ENCODE measurements at places on chromosomes 6 and 20.

- no peak for DNase-seq
These were observed 54.9 kb upstream of the NT5E start for GRCh38 chr6:85394853-85395538.

DNA sequence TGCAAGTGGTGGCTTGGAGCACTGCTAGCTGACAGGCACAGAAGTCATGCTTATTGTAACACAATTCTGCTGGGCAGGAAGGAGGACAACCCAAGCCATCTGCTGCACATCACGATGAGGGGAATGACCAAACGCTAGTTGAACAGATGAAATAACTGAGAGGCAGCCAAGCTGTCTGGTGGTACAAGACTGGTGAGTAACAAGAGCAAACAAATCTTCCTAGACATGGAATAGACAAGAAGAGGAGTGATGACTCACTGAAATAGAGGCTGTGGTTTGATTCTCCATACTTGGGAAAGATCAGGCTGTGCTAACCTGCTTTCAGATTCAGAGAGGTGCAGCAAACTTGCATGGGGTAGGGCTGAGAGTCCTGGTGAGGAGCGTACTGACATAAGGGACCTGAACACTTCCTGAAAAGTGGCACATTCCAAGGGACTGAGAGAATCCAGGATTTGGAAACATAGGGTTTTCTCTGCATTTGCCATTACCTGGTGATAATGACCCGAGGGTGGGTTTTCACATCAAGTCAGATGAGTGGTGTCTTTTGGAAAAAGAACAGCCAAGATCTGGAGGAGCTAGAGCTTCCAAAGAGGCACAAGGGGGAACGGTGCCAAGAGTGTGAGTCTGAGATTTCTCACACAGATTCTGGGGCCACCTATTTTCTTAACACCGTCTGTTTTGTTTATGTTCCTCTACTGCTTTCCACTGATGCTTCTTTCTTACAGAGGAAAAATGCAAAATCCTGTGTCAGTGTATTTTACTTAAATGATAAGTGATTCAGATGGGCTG lies 60.0 kb downstream of the PRL start:
- no peak for DNase-seq

- no peak for DNase-seq
These were observed 381.8 kb downstream of the CENPW start for GRCh38 chr6:126721581-126722160.

DNA sequence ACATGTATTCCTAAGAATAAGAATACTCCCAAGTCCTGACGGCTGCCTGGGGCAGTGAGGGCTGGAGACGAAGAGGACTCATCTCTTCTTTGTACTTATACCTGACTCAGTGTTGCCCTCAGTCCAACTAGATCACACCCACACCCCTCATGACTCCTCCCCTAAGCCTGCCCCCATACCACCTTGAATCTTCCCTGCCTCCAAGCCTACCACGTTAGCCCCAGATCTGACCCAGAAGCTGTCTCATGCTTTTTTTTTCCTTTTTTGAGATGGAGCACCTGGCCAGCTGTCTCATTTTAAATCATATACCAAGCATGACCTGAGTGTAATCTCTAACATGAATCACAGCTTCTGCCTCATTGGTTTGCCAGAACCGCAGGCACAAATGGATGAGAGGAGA lies 45.2 kb downstream of the MUC22 start:
- DNase-seq: no peak

GRCh38 chr20:4026093-4026601 lies 10.8 kb upstream of the RNF24 start:
- no peak for DNase-seq

- no peak for DNase-seq
These were observed 40.1 kb upstream of the NNAT start for GRCh38 chr20:37480919-37481318.

DNA sequence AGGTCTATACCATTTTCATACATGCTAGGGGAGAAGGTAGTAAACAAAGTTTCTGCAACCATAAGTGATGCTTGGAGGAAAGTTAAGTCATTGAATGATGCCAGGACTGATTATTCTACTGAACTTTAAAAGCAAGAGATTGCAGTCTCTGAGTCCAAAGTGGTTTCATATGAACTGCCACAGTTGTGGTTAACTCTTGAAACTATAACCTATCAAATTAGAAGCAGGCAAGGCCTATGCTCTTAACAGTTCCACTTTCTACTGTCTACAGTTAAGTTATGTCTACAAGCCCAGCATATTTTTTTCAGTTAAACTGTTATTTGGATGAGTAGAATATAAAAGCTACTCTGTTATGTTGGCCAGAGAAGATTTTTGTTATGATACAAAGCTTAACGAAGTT lies 326.5 kb upstream of the RUNX2 start:
- no peak for DNase-seq

All from activated CD4-positive, alpha-beta T cell treated with anti-CD3 and anti-CD28 coated beads, Interleukin-2, amount 50 U/mL, for 24 hours (primary cell).